ENCODE measurements at places on chromosomes 4 and X.

GRCh38 chr4:138841343-138841742, 174.2 kb upstream of the NOCT start:
- no peak for DNase-seq

DNA sequence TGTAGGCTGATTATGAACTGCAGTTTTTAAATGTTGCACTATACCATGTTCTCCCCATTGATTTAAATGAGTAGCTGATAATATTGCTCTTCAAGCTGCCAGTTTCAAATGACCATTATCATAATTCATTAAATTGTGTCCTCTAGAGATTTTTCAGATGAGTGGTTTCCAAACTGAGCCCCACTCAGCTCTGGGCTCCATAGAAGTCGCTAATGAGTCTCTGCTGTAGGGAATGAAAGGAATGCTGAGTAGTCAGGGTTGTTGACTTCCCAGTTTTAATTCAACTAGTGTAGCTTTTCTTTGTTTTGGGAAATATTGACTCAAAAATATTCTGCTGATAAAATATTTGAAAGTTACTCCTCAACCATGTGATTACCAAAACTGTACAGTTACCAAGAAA, 1081.1 kb downstream of the ARAP2 start:
- no peak for DNase-seq

DNA sequence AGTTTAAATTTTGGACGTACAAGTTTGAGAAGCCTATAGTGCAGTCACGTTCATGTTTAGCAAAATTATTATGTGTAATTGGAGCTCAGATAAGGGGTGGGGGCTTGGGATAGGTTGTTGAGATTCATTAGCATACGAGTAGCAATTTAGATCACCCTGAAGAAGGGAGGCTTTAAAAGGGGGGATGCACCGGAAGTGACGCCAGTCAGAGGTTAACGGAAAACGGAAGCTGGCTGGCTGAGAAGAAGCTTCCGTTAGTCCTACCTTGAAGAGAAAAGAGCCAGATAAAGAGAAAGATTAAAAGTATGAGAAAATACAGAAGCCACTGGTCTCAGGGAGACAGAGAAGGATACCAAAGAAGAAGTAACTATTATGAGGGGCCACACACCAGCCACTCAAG, 1.1 kb upstream of the NXT2 start:
- no peak for DNase-seq

DNA sequence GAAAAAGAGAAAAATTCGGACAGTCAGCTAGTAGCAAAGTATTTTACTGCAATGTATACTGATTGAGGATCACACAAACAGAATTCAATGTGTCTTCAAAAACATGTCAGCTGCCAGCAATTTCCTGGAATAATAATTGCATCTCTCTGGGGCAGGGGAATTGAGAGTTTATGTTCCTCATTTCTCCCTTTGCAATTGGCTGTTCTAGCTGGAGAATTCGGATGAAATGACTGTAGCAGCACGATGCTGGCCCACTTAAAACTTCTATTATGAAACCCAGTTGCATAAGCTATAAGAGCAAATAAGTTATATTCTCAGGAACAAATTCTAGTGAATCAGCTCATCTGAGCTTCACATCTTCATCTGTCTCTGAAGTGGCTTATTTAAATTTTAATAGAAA, 99.9 kb upstream of the CPEB2 start:
- DNase-seq, result no peak

DNA sequence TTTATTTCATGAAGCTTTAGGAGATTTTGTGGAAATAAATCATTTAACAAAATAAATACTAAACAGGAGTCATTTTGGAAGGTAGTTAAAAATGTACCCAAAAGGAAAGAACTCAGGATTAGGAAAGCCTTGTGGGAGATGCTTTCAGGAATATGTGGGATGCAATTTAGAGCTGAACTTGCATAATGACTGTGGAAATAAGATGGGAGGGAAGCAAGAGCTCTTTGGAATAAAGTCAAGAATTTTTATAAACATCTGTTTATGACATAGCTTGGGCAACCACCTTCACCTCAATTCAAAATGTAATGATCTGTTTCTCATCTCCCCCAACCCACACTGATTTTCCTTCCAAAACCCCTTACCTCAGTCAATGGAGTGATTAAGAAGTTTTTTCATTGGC, 623.8 kb downstream of the FAT4 start:
- no peak for DNase-seq

DNA sequence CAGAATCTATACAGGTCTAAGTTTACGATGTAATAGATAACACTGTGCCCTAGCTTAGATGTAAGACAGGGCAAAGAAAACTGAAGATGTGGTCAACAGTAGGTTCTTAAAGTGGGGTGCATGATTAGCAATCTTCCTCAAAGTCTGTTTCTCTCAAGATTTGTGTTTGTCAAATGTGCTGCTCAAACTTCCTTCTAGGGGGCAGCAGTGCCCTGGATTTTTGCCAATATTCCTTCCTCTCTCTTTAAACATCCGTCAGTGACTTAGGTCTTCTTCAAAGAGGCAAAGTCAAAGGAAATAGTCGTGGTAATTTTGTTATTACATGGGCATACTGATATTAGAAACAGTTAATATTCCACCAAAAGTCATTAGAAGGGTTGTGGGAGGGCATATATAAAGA, 4.2 kb upstream of the PDHA2 start:
- DNase-seq, result no peak

GRCh38 chr4:176443646-176444409, 124.1 kb downstream of the SPCS3 start:
- DNase-seq, result no peak

DNA sequence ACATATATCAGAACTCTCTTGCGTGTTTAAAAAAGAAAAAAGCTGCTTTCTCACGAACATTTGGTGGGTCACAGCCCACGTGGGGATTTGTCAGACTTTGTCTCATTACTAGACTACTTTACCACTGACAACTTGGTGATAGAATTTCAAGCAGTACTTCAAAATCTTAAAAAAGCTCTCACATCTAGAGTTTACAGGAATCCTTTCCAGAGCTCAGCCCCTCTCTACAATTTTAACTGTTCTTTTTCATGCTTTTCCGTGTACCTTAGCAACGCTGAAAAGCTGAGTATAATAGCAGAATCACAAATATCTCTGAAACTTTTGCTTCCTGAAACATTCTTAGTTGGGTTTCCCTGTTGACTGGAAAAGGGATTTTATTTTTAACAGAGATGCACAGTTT, 50.2 kb downstream of the SMAD1 start:
- no peak for DNase-seq

GRCh38 chr4:3786196-3786869, 20.1 kb downstream of the ADRA2C start:
- peak; percentile 78 for DNase-seq

GRCh38 chrX:154140742-154141141, 3.3 kb upstream of the OPN1LW start:
- no peak for DNase-seq

DNA sequence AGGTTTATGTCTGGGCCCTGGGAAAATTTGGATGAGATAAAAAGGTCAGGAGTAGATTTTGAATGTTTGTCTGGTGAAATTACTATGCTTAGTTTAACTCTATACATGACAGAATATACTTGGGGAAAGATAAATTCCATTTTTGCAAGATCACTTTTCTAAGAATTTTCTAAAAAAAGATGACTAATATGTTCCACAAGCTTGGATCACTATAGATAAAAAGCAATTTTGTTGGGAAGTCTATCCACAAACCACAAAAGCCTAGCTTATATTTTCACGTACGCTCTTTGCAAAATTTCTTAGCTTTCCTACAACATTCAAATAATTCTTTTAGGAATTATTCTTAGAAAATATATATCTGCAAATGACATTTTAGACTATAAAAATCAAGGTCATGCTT, 20.6 kb upstream of the COQ2 start:
- no peak for DNase-seq

- no peak for DNase-seq
Measured at GRCh38 chrX:11309220-11309619, 16.0 kb downstream of the AMELX start.

Measured in G401 (cell line).